ENCODE measurements at places on chromosomes 2 and 18.

DNA sequence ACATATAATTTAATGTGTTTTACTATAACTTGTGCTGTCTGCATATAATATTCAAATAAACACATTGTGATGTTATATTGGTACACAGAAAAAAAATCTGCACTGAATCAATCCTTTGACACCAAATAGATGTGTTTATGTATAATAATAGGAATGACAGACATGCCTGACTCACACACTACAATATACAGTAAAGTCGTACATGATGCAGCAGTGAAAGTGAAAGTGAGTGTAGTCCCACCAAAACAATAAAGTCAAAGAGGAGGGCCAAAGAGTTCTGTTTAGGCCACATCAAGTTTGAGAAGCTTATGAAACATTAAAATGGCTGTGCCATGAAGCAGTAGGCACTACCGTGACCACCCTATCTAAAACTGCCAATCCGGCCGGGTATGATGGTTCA is 8.2 kb upstream of the RBM44 start:
- no peak for DNase-seq

DNA sequence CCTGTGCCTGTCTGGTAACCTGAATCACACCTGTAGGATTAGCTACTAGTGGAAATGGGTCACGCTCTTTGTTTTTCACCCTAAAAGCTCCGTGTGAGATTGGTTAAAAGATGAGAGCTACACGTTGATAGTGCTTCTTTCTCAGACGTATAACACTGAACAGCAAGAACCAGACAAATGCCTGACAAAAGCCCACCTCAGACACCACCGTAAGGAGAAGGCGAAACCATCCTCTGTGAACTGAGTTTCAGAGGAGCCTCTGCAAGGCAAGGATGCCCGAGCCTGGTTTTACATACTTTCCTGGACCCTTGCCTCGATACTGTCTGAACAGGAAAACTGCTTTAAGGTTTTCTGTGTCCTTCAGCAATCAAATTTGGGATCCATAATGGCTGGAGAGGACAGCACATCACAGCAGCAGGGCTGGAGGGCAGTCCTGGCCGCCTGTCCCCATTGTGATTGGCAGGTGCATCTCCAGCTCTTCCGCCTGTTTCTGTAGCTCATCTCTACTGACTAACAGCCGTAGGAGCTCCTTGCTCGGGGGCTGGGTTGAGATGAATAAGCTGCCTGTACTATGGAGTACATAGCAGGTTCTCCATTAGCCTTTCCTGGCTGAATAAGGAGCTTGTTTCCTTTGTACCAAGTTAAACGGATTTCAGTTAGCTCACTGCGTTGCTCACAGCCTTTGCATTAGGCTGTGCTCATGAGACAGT is 155.5 kb downstream of the MYT1L start:
- DNase-seq, result no peak

DNA sequence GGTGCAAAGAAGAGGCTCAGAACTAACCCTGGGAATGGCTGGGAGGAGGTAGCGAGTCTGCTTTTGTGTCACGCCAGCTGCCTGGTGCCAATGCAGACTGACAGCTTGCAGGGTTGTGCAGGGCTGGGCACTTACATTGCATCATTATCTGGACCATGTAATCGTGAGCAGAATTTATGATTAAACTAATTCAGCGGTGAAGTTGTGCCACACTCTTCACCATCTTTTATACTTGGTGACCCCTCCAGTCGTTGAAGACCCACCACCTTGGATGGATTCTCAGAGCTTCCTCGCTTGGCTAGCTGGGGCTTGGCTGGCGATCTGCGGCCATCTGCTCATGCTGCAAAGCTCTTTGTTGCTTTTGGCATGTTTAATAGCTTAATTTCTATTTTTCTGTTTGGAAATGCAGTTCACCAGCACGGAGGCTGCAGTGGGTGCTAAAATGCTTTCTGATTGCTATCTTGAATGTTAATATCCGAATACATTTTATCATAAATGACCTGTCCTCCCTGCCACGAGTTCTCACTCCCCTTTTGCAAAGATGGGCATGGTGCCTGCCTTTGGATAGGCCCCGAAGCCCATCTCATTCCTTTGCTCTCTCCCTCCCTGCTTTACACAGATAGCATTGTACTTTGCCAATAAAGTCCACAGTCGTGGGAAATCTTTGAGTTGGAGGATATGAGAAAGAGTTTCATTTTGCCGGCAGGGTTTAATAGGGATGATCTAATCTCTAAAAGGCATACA is 188.2 kb downstream of the PRKCE start:
- DNase-seq, result no peak

DNA sequence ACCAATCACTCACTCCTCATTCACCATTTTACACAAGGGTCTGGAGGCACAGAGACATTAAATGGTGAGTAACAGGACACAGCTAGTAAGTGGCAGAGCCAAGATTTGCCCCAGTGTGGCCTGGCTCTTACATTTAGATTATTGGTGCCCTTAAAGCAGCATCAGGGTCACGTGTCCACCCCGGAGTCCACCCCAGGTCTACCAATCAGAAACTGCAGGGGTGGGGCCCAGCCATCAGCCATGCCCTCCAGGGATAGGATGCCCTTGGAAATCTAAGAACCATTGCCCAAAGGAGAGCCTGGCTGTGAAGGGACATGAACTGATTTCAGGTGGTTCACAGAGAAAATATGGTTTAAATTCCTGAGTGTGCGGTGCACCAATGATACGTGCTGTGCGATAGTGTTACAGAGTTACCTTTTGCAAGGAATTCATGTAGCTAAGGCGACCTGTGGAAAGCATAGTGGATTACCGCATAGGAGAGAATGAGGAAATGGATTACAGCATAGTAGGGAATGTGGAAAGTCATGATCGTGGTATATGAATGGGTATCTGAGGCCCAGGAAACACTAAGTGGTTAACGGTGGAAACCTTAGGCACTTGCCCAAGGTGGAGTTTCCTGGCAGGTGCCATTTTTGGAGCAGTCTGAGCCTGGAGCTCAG is 17.8 kb downstream of the IGFBP5 start:
- DNase-seq, result no peak

GRCh38 chr2:98912957-98913915 is 22.8 kb downstream of the CRACDL start:
- no peak for DNase-seq

- no peak for DNase-seq
Observed at GRCh38 chr2:64221935-64222334, 77.7 kb upstream of the PELI1 start.

DNA sequence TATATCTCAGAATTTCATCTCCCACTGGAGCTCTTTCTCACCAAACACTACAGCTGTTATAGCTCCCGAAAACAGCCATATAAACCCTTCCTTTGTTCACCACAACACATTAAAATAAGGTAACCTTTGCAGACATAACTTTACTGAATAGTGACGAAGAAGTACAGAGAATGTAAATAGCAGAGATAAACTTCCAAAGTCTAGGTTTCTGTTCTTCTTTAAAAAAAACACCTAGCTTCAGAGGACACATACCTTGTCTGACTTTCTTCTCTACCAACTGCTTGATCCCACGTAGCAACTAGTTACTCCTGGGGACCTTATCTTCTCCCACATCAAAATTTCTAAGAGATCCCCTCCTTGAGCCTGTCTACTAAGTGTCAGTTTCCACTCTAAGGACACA is 32.3 kb downstream of the ATL2 start:
- no peak for DNase-seq

Measured in left lung (tissue), 14 donors.